ENCODE measurements at places on chromosomes 12 and 14. TPM values are rescaled to one million over a fixed set of nuclear protein-coding genes. Genes with fewer than 3 reads are reported as not detected.

PIGH gene
- 12.3 TPM for total RNA-seq

- DNase-seq = no peak
These were observed 3.6 kb upstream of the BATF start for GRCh38 chr14:75518625-75519024.

DNA sequence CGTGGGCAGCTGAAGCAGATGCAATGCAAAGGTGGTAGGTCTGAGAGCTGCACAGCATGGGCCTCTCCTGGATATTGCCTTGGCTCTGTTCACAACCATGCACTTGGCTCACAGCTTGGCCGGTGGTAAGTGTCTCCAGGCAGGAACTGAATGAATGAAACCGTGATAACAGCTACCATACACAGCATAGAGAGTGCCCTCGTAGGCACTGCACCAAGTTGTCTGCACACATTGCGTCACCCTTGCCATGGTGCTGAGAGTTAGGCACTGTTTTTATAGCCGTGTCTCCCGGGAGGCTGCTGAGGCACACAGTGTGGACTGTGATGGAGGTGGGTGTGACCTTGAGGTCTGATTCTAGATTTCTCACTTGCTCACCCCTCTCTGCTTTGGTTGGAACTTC lies 157.6 kb upstream of the VASH1 start:
- DNase-seq = no peak

GRCh38 chr12:12019881-12020280 lies 50.9 kb upstream of the BCL2L14 start:
- no peak for DNase-seq

GRCh38 chr12:32987512-32987911 lies 90.9 kb upstream of the PKP2 start:
- no peak for DNase-seq

- no peak for DNase-seq
These were observed 48.7 kb downstream of the CPM start for GRCh38 chr12:68884251-68884650.

- DNase-seq = no peak
These were observed 42.8 kb upstream of the VASH1 start for GRCh38 chr14:76718306-76719040.

OR4K17 gene
- total RNA-seq = not detected

DNA sequence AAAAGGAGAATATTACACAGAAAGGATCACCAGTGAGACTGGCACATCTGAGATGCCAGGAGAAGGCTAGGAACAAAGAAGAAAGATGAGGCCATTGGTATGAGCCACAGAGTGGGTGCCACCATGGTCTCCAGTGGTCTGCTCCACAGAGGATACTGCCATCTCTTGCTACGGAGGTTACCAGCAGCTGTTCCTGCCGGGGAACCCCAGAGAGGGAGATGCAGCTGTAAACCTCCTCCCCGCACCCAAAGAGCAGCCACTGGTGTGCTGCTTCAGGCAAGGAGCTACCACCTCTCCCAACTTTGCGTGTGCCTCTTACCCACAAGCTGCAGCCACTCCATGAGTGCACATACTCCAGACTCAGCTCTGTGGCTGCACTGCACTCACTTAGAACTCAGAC lies 201.5 kb upstream of the RTL1 start:
- no peak for DNase-seq

DNA sequence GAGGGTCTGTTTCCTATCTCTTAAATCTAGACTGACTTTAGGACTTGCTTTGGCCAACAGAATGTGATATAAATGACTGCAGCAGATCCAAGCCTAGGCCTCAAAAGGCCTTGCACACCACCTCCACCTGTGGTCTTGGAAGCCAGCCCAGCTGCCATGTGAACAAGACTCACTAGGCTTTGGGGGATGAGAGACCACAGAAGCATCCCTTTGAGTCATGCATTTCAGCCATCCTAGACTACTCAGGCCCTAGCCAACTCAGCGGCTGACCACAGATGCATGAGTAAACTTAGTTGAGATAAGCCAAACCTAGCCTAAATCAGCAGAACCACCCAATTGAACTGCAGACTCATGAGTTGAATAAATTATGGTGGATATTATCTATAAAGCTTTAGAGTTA lies 87.7 kb downstream of the KCNH5 start:
- DNase-seq = no peak

DTX3 gene
- total RNA-seq = 3.5 TPM

IFT81 gene
- total RNA-seq = 9.6 TPM

WASHC3 gene
- 32.7 TPM for total RNA-seq

GRCh38 chr12:124493809-124494750 lies 73.3 kb downstream of the NCOR2 start:
- peak; percentile 49 for DNase-seq

DNA sequence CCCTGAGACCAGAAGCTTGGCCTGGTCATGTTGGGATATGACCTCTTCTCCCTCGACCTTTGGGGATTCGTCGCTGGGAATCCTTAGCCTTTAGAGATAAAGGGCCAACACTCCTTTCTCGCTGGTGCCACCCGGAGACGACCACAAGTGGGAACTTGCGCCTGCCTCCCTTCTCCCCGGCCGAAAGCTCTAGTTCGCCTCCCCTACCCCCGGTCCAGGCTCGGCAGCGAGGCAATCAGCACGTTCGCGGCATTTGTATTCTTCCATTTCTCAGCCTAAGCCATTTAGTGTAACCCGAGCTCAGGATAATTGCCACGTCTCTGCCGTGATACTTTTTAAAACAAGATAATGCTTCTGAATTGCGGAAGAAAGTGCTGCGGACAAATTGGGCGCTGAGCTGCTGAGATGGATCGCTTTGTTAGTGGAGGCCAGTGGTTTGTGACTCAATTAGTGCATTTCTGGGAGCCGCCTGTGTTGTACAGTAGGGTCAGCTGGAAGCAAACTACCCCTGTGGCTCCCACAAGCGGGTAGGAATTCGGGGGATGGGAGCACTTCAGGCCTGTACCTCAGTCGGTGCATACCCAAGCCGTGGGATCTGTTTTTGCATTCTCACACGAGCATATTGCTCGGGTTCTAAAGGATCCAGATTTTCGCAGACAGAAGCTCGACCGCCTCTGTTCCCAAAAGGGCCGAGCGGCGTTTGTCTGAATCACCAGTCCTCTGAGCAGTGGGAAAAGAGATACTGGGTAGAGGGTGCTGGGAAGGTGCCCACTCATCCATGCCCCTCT lies 6.8 kb upstream of the SIX1 start:
- DNase-seq = no peak

GRCh38 chr12:69106482-69107118 lies 132.8 kb upstream of the CPSF6 start:
- DNase-seq = no peak

DNA sequence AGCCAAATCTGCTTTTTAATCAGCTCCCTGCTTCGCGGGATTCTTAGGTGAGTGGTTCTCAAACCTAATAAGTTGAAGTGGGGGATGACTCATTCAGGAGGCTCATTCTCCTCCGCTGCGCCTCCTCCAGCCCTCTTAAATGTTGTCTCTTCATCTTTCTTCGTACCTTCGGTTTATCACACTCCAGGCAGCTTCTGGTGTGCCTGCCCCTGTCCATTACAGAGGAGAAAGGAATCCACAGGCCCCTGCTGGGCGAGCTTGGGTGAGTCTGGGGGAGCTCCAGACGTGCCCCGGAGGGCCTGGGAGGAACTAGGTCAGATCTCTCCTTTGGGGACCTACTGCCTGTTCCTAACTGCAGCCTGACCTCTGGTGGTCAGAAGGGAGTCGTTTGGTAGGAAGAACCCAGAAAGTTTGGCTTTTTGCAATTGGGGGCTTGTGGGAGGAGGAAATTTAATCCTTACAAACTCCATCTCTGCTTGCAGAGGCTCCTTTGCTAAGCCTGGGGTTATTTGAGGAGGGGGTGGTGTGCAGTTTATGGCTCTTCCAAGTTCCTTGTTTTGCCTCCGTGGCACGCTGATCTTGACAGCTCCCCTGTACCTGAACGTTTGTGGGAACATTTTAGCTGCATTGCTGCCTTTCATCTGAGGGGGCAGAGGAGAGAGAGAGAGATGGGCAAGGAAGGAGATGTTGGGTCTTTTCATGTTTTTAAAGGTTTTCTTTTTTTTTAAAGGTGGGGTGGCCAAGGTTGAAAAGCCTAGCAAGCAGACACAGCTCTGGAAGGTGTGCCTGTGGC lies 84.1 kb upstream of the GNG2 start:
- peak; percentile 61 for DNase-seq

C14orf132 gene
- 5.3 TPM for total RNA-seq

- no peak for DNase-seq
These were observed 111.1 kb downstream of the DIP2B start for GRCh38 chr12:50615907-50616296.

- no peak for DNase-seq
These were observed 518.1 kb downstream of the TMEM121 start for GRCh38 chr14:106044515-106044914.

DNA sequence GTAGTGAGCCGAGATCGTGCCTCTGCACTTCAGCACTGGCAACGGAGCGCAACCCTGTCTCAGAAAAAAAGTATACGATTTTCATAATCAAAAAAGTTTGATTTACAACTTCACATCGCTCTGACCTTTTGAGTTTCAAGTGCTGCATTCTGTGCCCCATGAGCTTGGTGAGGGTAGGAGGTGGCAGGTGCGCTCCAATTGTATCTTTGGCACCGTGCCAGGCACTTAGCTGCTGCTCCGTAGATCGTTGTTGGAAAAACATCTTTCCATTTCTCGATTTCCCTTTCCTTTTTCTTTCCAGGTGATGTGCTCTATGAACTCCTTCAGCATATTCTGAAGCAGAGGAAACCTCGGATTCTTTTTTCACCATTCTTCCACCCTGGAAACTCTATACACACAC lies 203.7 kb downstream of the ETV6 start:
- DNase-seq = no peak

GRCh38 chr12:49451468-49452259 lies 84.4 kb downstream of the SPATS2 start:
- no peak for DNase-seq

DNA sequence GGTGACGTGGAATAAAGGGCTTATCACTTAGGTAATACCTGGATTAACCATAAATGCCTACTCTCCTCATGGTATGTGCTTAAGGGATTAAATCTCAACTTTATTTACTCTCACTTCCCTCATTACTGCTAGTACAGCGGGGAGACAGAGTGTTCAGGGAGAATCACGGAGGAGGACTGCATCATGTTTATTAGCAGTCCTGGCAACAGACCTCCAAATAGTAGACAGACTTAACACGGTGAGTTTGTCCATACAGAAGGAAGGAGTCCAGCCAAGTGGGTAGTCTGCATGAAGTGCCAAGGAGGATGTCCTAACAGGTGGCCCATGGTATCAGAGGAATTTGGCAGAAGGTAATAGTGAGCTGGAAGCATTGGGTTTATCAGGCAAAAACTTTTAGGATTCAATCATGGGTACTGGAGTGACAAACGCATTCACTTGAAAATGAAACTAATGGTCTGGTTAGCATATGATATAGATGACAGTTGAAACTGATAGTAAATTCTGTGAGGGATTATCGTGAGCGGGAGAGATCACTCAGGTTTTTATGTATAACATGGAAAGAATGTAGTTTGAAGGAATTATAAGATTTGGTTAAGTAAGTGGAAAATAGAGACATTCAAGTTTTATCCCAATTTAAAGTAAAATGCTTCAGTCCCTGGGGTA lies 471.8 kb downstream of the TMEM117 start:
- no peak for DNase-seq

CDKN3 gene
- 5.2 TPM for total RNA-seq

DNA sequence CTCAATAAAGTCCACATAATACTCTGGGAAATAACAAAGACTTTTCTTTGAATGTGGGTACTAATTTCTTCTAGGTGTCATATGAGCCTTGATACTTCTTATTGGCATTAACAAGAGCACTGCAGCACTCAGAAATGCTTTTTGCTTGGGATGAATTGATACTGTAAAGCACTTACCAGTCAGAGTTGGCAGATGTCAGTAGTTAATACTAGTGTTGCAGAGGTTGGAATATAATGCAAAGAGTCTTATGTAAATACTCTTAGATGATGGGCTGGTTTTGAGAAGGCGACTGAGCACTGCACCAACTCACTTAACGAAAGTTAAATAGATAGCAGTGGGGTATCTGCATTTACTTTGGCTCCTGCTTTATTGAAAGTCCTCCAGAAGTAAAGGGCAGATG lies 25.6 kb upstream of the MBIP start:
- no peak for DNase-seq

GRCh38 chr12:6956021-6956727 lies 5.0 kb downstream of the PTPN6 start:
- DNase-seq = no peak

DNA sequence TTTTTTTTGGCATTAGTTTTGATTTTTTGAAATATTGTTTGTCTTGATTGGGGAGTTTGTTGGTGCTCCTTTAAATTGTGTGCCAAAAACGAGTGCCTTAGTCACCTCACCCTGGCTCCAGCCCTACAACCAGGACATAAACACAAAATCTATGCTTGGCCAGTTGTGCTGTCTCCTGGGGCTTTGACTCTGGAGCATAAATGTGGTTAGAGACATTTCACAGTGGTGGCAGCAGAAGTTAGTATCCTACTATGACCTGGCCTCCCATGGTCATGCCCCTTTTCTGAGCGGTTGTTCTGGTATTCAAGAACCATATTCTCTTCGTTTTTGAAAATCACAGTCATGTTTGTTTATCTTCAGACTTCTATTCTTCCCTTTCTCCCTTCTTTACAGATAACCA lies 70.7 kb upstream of the PSMA6 start:
- DNase-seq = no peak

DNA sequence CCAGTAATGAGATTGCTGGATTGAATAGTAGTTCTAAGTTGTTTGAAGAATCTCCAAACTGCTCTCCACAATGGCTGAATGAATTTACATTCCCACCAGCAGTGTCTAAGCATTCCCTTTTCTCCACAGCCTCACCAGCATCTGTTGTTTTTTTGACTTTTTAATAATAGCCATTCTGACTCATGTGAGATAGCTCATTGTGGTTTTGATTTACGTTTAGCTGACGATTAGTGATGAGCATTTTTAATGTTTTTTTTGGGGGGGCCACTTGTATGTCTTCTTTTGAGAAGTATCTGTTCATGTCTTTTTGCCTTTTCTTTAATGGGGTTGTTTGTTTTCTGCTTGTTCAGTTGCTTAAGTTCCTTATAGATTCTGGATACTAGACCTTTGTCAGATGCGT lies 8.1 kb upstream of the SLC15A5 start:
- no peak for DNase-seq

P3H3 gene
- total RNA-seq = 4.1 TPM
